B cell (primary cell): ENCODE measurements at places on chromosomes 16 and 17. TPM values are rescaled to one million over a fixed set of nuclear protein-coding genes. Genes with fewer than 3 reads are reported as not detected.

Gene RNF222
- total RNA-seq = not detected in 2 replicates

Gene KCNH6
- not detected in 2 replicates for total RNA-seq

Gene MYH3
- total RNA-seq = 10.9 and 13.5 TPM in 2 replicates

Gene STH
- total RNA-seq = not detected in 2 replicates

Gene CMTM2
- not detected in 2 replicates for total RNA-seq

DNA sequence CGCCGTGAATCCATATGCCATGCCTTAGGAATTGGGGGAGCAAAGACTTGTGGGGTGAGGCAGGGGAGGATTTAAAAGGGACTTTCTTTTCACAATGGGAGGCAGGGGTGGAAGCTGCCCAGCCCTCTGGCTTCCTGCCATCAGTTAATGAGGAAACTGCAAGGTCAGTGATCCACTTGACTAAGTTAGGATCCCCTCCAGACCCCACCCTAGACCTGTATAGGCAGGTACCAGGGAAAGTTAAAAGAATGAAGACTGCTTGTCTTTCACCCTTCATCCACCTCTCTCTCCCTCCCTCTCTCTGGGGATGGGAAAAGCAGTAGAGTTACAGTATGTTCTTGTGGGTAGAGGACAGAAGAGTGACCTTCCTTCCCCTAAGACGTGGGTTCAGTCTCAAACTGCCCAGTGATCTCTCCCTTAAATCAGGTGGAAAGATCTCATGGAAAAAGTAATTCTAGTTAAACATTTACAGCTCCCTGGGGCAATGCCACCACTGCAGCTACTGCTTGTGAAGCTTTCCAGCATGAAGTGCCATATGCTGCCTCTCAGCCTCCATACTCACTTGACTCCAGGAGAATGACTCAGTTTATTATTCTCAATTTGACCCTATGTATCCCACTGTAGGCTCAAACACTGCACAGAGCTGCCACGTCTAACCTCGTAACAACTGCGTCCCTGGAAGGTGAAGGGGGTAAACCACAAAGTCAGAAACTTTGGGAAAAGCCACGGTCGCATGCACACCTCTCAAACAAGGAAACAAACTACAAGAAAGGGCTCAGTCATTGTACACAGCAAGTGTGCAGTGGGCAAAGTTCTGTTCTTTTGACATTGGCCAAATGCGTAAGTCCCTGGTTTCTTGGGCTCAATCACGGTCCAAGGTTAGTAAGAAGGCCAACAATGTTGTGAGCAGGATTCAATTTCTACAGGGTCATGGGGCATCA is 1.2 kb downstream of the COA3 start:
- DNase-seq = no peak

DNA sequence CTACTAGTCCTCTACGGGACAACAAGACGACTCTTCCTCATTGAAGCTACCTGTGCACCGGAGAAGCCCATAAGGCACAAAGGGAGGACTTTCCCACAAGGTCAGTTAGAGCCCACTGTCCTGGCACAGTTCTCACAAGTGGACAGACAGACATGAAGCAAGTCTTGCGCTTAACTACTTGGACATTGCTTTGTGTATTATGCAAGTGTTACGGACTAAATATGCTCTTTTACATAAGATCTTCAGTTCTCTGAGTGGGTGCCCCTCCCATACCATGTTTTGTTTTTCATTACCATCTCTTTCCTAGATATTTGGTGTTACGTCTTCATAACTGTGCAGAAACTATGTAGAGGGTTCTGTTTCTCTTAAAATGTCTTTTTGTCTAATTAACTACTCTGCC is 18.1 kb downstream of the ANKRD40CL start:
- DNase-seq = no peak

GRCh38 chr17:77400445-77400870 is 259.7 kb downstream of the SEC14L1 start:
- peak; percentile 86 for DNase-seq

DNA sequence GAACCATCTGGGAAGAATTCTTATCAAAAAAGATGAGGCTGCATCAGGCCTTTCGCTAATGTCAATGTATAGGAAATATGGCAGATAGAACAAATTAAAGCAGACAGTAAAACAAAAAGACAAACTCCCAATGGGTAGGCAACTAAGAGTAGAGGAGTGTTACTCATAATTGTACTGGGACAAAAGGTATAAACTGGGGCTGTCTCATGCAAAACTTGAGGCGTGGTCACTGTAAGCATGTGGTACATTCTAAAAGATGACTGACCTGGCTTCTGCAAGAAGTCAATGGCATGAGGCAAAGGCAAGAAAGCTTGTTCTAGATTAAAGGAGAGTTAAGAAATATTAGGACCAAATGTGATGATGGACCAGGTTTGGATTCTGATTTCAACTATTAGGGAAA is 26.7 kb downstream of the SMIM36 start:
- DNase-seq = no peak

DNA sequence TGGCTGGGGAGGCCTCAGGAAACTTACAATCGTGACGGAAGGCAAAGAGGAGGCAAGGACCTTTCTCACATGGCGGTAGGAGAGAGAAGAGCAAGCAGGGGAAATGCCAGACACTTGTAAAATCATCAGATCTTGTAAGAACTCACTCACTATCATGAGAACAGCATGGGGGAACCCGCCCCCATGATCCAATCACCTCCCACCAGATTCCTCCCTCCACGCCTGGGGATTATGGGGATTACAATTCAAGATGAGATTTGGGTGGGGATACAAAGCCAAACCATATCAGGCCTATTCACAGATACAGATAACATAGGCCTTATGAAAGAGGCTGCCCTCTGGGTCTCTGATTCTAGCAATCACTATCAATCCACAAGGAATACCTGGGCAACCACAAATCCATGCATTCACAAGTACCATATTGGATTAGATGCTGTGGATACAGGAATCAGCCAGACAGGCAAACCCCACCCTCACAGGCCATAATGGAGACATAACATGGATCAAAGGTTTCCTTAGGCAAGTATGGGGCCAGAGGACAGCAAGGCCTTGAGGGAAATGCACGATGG is 284.9 kb downstream of the SOX9 start:
- DNase-seq = no peak

DNA sequence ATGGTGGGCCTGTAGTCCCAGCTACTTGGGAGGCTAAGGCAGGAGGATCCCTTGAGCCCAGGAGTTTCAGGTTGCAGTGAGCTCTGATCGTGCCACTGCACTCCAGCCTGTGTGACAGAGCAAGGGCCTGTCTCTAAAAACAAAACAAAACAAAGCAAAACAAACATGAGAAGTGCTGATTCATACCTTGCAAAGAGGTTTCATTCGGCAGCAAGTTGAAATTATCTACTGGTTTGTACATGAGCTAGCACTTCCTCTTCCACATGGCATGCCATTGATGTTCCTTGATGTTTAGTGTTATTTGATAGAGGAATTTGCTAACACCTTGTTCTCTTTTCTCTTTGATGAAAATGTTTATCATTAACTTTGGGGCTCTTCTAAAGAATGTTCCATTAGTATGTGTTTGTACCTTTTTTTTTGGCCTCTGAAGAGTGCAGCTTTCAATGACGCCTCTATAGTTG is 50.6 kb downstream of the SPECC1 start:
- no peak for DNase-seq

- no peak for DNase-seq
Measured at GRCh38 chr16:5216441-5217080, 119.0 kb upstream of the EEF2KMT start.

DNA sequence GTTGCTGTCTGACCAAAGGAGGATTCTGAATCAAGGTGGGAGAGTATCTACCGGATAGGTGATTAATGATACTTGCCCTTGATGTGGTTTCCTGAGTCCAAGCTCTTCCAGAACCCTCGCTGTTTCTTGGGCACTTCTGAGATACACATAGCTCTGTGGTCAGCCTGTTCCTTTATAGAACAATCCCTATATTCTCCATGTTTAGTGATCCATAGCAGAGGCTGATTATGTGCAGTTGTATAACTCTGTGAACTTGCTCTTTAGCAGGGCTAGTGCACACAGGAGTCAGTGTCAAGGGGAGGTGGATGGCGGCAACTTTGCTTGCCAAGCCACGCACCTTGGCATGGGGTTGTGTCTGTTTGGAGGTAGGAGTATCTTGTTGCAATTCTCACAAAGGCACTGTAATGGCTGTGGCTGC is 36.1 kb downstream of the ARL4D start:
- DNase-seq = no peak

GRCh38 chr17:34386697-34387550 is 23.9 kb upstream of the CCL1 start:
- no peak for DNase-seq

DNA sequence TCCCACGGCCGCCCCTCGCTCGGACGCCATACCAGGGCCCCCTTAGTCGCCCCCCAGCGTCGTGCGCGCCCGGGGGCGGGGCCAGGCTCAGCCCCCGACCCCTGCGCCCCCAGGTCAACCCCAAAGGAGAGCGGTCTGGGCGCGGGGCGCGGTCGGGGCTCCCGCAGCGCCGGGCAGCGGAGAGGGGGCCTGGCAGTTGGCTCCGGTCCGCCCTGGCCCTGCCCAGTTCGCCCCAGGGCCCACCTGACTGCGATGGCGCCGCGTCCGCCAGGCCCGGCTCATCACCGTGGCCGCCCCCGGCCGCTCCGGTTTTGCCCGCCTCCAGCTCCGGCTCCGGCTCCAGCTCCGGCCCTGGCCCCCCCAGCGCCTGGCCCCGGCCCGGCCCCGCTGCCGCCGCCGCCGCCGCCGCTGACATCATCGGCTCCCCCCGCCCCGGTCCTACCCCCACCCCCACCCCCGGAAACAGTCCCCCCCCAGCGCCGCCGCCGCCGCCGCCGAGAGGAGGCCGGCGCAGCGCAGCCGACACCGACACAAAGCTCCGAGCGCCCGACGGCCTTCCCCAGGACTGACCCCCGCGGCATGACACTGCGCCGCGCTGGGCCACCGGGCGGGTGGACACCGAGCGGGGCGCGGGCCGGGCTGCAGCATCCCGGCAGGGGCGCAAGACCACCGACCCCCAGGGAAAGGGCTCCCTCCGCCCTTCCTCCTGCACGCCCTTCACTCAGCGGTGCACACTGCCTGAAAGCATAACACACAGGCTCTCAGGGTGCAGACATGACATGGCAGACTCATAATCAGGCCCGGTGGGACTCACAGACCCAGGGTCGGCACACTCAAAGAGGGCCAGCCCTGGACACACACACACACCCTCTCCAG is at the start of gene ZBTB4:
Gene ZBTB4 (minus strand): TSS at position 419 of the 876 bp plus-strand sequence. CDS start 12,830 bp downstream, outside the sequence.
- DNase-seq = peak; percentile 82

DNA sequence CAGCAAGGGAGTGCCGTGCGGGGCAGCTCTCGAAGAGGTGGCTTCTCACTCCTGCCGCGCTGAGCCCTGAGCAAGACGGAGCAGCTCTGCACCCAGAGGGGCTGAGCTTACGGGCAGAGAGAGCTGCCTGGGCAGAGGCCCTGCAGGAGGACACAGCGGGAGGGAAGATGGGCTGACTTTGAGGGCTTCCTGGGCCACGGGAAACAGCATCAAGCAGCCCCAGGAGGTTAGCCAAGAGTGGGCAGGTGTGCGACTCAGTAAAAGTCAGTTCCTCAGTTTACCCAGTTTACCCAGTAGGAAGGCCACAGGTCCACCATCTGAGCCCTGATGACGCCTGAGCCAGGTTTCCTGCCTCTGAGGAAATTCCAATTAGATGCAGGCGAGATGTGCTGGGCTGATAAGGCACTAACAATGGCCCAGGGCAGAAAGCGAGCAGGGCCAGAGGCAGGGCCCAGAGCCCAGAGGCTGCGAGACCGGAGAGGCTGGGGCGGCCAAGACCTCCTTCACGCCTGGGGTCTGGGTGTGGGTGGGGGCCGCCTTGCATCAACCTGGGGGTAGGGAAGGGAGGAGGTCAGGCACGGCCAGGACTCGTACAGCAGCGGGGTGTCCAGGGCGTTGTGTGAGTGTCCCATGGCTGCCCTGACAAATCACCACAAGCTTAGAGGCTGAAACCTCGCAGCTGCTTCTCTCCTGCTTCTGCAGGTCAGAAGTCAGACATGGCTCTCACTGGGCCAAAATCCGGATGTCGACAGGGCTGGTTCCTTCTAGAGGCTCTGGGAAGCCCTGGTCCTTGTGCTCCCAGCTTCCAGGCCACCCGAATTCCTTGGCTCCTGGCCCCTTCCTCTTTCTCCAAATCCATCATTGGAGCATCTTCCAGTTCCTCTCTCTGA is 32.0 kb upstream of the CIBAR2 start:
- no peak for DNase-seq

GRCh38 chr16:82082097-82082496 is 47.0 kb downstream of the HSD17B2 start:
- no peak for DNase-seq

DNA sequence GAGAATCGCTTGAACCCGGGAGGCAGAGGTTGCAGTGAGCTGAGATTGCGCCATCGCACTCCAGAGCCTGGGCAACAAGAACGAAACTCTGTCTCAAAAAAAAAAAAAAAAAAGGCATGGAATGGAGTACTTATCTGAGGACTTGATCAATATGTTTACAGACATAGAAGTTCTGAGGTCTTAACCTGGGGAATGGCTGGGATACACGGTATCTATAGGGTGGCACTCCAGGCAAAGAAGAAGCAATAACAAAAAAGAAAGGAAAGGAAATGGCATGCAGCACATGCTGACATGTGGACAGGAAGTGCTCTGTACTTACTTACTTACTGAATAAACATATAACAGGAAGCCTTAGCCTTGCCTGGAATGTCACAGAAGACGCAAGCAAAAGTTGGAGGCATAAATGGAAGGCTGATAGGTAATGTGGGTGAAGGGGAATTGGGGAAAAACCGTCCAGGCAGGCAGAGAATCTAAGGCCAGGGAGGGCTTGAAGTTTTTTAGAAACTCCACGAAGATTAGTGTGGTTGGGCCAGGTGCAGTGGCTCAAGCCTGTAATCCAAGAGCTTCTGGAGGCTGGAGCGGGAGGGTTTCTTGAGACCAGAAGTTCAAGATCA is 10.1 kb upstream of the SPOP start:
- peak; percentile 40 for DNase-seq

DNA sequence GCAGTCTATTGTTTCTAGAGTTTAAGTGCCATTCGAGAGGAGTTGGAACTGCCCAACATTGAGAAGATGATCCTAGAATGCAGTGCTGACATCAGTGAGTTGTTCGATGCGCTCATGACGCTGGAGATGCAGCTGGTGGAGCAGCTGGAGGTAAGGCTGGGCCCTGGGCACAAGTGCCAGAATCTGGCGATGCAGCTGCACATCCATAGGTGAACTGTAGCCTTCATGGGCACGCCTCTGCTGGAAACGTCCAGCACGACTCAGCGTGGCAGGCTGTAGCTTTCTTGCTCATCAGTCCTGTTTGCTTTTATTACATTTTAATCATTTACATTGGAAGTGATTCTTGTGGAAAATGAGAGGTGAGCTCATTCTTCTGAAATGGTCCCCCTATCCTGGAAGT is 31.7 kb downstream of the DRC3 start:
- DNase-seq = no peak

- DNase-seq = no peak
Measured at GRCh38 chr16:83272843-83273242, 534.9 kb upstream of the HSBP1 start.

DNA sequence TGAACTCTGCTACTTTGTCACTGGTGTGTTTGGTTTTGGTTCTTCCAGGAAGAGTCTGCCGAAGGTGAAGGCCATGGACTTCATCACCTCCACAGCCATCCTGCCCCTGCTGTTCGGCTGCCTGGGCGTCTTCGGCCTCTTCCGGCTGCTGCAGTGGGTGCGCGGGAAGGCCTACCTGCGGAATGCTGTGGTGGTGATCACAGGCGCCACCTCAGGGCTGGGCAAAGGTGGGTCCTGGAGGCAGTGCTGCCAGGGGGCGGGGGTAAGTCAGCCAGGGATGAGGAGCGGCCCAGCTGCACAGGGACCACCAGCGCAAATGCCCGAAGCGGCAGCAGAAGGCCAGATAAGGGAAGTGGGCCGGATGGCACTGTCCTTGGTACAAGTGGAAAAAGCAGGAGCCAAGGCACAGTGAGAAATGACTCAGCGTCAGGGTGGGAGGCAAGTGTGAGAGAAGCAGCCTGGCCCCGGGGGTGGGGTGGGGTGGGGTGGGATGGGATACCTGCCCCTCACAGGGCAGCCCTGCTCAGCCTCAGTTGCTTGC is 41.9 kb downstream of the TMEM11 start:
- DNase-seq = no peak
